ENCODE measurements at places on chromosomes 7 and 10. TPM values are rescaled to one million over a fixed set of nuclear protein-coding genes. Genes with fewer than 3 reads are reported as not detected.

SAMD9L gene
- total RNA-seq, result 5.4 TPM

TMEM26 gene
- total RNA-seq, result not detected

AVPI1 gene
- 3.2 TPM for total RNA-seq

POMZP3 gene
- total RNA-seq, result 8.5 TPM

IDI2 gene
- not detected for total RNA-seq

PPP1R17 gene
- total RNA-seq, result not detected

DENND2A gene
- total RNA-seq, result not detected

KCNMA1 gene
- not detected for total RNA-seq

MUC3A gene
- not detected for total RNA-seq

CNPY1 gene
- not detected for total RNA-seq

CALHM1 gene
- 0.18 TPM for total RNA-seq

TAS2R39 gene
- not detected for total RNA-seq

CDH23 gene
- 8.1 TPM for total RNA-seq

ANXA8L1 gene
- not detected for total RNA-seq

FAM25G gene
- not detected for total RNA-seq

CPN1 gene
- total RNA-seq, result not detected

SCIN gene
- not detected for total RNA-seq

OR9A2 gene
- 0.37 TPM for total RNA-seq

AKR1C3 gene
- total RNA-seq, result not detected

TRPV5 gene
- not detected for total RNA-seq

APBB1IP gene
- 196 TPM for total RNA-seq

GPR15LG gene
- not detected for total RNA-seq

TLL2 gene
- 0.97 TPM for total RNA-seq

PLEKHS1 gene
- total RNA-seq, result not detected

NRAP gene
- total RNA-seq, result not detected

All from OCI-LY7 (cell line).